Heart right ventricle (tissue), 16 donors: ENCODE measurements at places on chromosomes 16 and 17.
A peak's percentile ranks its signal among the peaks of the same experiment; 100 is the strongest.

DNA sequence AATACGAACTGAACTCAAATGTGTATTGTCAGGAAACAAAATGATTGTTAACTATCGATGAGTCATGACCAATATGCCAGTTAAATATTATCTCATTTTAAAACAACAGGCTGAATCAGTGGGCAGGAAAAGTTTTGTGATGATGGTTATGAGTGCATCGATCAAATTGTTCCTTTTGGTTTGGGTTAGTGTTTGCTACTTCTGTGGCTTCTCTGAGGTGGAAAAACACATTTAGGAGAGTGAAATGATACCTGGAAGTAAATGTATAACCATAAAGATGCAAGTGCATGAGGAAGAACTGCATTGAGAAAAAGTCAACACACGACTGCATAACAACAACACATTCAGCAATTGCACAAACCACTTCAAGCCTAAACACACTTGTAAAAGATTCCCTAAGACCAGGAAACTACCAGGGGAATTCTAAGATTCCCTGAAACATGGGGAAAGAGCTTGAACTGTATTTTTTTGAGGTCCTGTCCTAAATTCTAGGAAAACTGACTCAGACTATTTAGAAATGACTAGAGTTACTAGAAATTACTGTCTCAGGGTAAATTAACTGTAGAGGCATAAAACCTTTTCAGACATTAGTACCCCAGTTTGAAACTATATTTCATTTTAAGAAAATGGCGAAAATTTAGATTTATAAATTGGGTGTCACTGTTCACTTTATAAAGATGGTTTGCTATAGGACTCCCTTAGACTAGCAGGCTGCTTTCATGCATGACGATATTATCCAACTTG, 44.8 kb downstream of the CDYL2 start:
- no peaks in the 10 kb centered on the region for H3K36me3 ChIP-seq
- no peak overlapping the region for H3K27ac ChIP-seq
- no peaks in the 10 kb centered on the region for H3K4me1 ChIP-seq
- DNase-seq: no peak
- no peak overlapping the region for H3K4me3 ChIP-seq
- H3K27me3 ChIP-seq: no peaks in the 10 kb centered on the region

DNA sequence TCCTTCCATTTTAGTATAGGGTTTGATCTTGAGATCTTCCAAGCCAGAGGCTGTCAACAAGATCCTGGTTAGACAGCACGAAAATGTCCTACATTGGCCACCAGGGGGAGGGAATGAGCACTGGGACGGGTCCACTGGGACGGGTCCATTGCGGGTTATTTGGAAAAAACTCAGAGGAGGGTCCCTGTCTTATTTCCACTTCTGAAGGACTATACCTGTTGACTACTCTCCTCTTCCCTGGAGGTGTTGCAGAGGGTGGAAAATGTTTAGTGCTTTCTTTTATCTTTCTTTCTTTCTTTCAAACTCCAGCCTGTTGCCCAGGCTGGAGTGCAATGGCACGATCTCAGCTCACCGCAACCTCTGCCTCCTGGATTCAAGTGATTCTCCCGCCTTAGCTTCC, 2.5 kb downstream of the TTLL6 start:
- H3K27me3 ChIP-seq: peaks cover 63% of the 10 kb centered on the region
- no peaks in the 10 kb centered on the region for H3K36me3 ChIP-seq
- peaks cover 6% of the 10 kb centered on the region for H3K4me1 ChIP-seq
- DNase-seq: no peak
- H3K27ac ChIP-seq: no peak overlapping the region

GRCh38 chr17:80110447-80110812, 9.0 kb downstream of the GAA start:
- no peaks in the 10 kb centered on the region for H3K36me3 ChIP-seq
- H3K27ac ChIP-seq: no peak overlapping the region
- no peak overlapping the region for H3K4me3 ChIP-seq
- H3K4me1 ChIP-seq: no peaks in the 10 kb centered on the region

DNA sequence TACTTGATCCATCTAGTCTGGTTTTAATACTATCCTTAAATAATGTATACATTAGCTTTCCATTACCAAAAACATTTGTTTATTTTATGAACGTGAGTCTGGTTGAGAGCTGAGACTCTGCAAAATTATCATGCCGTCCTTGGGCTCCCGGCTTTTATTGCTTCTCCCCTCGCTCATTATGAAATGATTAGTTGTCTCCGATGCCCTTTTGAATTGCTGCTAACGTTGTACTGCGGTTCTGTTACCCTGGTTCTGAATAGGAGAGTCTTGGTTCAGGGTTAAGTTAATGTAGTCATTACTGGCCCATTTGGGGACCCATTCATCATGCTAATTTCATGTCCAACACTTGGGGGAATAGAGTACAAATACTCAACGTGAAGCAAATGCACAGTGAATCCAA, 12.8 kb downstream of the XYLT1 start:
- no peaks in the 10 kb centered on the region for H3K36me3 ChIP-seq
- DNase-seq: no peak
- H3K27me3 ChIP-seq: no peaks in the 10 kb centered on the region
- peaks cover 6% of the 10 kb centered on the region for H3K4me1 ChIP-seq

DNA sequence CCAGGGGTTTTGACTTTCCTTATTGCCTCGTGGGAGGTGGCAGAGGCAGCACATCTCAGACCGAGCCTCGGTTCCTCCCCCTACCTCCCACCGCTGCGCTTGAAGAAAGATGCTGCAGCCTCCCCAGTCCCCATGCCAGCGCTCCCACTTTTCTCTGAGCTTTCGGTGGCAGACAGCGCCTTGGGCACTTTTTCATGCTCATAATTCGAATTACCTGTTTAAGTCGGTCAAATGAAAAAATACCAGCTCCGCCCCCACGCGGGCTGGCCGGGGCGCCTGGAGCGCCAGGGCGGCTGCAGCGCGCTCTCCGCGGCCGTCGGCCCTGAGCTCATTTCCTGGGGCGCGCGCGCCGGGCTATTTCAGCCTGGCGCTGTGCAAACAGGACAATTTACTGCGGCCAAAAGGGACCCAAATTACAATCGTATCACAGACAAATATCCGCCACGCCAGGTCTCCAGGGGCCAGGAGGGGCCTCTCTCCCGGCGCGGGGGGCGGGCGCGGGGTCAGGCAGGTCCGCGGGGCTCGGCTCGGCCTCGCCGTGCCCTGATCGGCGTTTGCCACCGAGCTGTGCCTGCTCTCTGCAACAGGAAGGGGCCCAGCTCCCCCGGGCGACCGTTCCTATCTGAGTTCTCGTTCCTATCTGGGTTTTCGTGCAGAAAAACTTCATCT, 45.0 kb downstream of the SOST start:
- peak overlapping the region; percentile 12 for H3K27ac ChIP-seq
- no peaks in the 10 kb centered on the region for H3K36me3 ChIP-seq
- H3K4me3 ChIP-seq: peak overlapping the region; percentile 58
- peak; percentile 51 for DNase-seq
- peaks cover 16% of the 10 kb centered on the region for H3K4me1 ChIP-seq
- H3K27me3 ChIP-seq: no peaks in the 10 kb centered on the region

DNA sequence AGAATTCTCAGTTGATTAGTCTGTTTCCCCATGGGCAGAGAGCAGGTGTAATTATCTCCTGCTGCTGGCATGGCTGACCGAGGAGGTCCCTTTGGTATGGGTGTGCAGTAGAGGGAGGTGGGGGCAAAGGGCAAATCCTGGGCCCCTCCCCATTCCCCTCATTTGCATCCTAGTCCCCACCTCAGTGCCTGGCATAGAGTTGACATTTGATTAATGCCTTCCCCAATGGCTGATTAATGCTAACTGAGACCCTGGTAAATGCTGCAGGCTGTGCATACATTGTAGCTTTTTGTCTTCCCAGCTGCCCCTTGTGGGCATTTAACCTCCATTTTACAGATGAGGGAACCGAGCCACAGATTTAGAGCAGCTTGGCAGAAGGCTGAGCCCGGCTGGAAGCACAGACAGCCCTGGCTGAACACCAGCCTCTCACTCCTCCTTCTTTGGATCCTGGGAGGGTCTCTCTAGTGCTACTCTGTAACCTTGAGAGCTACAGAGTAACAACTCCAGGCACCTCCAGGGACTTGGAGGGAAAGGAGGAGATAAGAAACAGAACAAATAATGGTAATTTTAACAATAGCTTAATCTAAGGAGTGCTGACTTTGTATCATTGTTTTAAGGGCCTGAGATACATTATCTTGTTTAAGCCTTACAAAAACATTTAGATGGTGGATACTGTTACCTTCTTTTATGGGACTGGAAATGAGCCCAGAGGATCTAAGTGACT, 5.1 kb downstream of the PLCG2 start:
- no peak overlapping the region for H3K27ac ChIP-seq
- peaks cover 25% of the 10 kb centered on the region for H3K4me1 ChIP-seq
- H3K36me3 ChIP-seq: no peaks in the 10 kb centered on the region

DNA sequence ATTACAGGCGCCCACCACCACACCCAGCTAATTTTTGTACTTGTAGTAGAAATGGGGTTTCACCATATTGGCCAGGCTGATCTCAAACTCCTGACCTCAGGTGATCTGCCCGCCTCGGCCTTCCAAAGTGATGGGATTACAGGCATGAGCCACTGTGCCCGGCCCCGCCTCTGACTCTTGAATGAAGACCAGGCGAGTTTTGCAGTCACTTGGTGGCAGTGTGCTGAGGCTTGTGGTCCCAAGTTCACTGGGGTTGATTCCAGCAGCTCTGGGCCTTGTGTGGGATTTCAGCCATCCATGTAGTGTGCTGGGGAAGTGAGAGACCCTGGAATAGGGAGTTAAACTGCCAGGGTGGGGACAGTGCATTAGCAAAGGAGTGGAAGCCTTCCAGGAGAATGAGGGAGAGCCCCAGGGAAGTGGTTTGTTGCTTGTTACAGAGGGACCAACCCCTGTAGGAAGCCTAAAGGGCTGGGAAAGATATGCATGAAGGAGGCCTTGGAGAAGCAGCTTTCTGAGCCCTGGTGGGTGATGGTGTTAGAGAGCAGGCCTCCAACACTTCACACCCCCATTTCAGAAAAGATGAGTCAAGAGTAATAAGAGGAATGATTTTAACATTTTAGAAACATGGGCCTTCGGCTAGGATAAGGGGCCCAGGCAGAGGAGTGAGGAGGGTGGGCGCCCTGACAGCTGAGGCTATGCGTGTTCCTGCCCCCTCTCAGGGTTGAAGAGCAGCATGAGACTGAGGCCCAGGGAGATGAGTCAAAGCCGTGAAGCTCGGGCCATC, 14.5 kb downstream of the PSKH1 start:
- DNase-seq: no peak
- H3K4me1 ChIP-seq: peaks cover 2% of the 10 kb centered on the region
- no peaks in the 10 kb centered on the region for H3K27me3 ChIP-seq
- peaks cover 71% of the 10 kb centered on the region for H3K36me3 ChIP-seq
- H3K27ac ChIP-seq: no peak overlapping the region
- H3K4me3 ChIP-seq: no peak overlapping the region

GRCh38 chr17:43018008-43018853, 4.0 kb downstream of the VAT1 start:
- H3K27ac ChIP-seq: no peak overlapping the region
- peaks cover 17% of the 10 kb centered on the region for H3K4me1 ChIP-seq
- H3K36me3 ChIP-seq: peaks cover 4% of the 10 kb centered on the region
- DNase-seq: no peak

DNA sequence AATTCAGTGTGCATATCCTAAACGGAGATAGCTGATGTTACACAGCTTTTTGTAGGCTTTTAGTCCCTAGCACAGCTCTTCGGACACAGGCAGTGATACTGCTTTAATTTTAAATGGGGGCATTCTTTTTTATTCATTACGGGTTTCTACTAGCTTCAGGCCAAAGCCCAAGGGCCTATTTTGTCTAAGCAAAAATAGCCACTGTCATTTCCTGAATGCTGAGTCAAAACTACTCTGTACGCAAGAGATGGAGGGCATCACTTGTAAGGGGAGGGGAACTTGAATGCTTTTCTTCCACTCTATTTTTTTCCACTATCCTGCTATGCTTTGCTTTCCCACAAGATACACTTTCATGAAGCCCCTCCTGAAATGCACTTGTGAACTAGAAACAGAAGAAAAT, 360.7 kb downstream of the PMP22 start:
- H3K27me3 ChIP-seq: no peaks in the 10 kb centered on the region
- H3K27ac ChIP-seq: no peak overlapping the region
- H3K4me1 ChIP-seq: no peaks in the 10 kb centered on the region
- H3K4me3 ChIP-seq: no peak overlapping the region

DNA sequence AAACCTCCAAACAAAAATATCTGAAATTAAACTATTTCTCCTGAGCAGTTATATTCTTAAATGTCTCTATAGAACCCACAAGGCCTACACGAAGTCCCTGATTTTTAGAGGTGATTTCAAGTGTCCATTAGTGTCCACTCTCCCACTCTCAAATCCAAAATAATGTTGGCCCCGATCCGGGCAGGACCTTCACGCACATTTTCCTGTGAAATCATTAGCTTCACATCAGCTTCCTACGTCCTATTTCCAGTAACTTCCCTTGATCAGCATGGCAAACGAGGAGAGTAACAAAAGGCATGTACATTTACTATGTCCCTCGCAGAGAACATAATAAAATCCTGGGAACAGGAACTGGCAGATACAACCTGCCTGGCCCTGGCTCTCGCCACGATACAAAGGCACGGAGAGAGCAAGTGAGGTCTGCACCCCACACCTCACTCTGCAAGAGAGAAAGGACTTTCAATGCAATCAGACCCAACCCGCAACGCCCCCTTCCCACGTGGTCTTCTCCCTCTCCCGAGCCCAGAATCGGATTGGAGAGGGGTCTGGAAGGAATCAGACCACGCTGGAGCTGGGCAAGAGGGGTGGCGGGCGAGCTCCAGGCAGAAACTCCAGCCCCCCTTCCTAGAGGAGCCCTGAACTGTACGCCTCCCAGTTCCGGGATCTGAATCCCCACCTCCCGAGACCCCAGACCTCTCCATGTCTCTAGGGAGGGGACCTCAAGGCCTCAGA, 17.5 kb upstream of the C17orf78 start:
- H3K4me1 ChIP-seq: peaks cover 28% of the 10 kb centered on the region
- H3K27ac ChIP-seq: peak overlapping the region; percentile 90
- DNase-seq: peak; percentile 23
- no peaks in the 10 kb centered on the region for H3K36me3 ChIP-seq
- H3K4me3 ChIP-seq: peak overlapping the region; percentile 84

- no peak for DNase-seq
- no peaks in the 10 kb centered on the region for H3K4me1 ChIP-seq
- H3K36me3 ChIP-seq: no peaks in the 10 kb centered on the region
Observed at GRCh38 chr16:48210747-48211146, 33.4 kb upstream of the LONP2 start.

GRCh38 chr16:12096157-12096777, 119.7 kb downstream of the SNX29 start:
- peaks cover 54% of the 10 kb centered on the region for H3K4me1 ChIP-seq
- no peak for DNase-seq
- no peaks in the 10 kb centered on the region for H3K36me3 ChIP-seq
- H3K27me3 ChIP-seq: no peaks in the 10 kb centered on the region
- H3K4me3 ChIP-seq: no peak overlapping the region
- no peak overlapping the region for H3K27ac ChIP-seq

DNA sequence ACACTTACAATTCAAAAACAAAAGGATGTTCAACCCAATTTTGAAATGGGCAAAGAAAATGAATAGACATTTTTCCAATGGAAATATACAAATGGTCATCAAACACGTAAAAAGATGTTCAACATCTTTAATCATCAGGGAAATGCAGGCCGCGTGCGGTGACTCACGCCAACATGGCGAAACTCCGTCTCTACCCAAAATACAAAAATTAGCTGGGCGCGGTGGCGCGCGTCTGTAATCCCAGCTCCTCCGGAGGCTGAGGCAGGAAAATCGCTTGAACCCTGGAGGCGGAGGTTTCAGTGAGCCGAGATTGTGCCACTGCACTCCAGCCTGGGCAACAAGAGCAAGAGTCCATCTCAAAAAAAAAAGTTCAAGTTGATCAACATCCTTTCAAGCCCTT, 1.8 kb upstream of the CLUAP1 start:
- H3K36me3 ChIP-seq: no peaks in the 10 kb centered on the region
- no peak overlapping the region for H3K4me3 ChIP-seq
- H3K27me3 ChIP-seq: no peaks in the 10 kb centered on the region
- no peak for DNase-seq
- H3K27ac ChIP-seq: no peak overlapping the region
